ENCODE measurements at places on chromosomes 6 and 20.
A peak's percentile ranks its signal among the peaks of the same experiment; 100 is the strongest.

DNA sequence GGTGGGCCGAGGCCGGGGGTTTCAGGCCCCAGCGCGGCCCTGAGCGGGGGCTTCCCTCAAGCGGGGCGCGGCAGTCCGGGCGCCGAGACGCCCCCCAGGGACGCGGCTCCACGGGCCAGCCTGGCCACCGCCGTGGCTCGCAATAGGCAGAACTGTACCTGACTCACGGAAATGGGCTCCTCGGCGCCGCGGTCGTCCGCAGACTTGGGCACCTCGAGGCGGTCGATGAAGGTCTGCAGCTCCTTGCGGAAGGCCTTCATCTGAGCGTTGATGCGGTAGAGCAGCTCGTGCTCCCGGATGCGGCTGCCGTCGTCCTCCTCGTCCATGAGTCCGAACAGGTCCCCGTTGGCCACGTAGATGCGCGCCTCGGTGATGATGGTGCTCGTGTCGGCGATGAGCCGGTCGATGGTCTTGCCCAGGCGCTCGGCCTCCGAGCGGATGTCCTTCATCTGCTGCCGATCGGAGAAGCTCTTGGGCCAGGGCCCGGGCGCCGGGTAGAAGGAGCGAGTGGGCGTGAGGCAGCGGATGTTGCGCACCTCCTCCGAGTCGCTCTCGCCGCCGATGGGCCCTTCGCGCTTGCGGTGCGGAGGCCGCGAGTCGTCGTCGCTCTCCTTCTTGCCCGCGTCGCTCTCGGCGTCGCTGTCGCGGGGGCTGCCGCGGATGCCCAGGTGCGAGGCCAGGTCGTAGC lies 16.1 kb upstream of the KIAA0408 start:
- DNase-seq = no peak

DNA sequence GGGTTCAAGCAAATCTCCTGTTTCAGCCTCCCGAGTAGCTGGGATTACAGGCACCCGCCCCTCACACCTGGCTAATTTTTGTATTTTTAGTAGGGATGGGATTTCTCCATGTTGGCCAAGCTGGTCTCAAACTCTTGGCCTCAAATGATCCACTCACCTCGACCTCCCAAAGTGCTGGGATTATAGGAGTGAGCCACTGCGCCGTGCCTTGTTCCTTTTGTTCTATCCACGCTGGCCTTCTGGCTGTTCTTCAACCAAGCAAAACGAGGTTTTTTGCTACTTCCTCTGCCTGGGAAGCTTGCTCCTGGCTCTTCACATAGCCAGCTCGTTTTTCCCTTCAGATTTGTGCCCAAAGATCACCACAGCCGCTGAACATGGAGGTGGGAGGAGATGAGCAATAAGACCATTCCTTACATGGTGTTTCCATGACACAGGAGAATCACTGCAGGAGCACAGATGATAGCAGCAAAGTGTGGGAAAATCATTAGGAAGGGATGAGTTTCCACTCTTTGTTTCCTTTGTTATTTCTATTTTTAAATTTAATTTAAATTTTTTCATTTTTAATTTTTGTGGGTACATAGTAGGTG lies 201.0 kb upstream of the ZNF217 start:
- no peak for DNase-seq

DNA sequence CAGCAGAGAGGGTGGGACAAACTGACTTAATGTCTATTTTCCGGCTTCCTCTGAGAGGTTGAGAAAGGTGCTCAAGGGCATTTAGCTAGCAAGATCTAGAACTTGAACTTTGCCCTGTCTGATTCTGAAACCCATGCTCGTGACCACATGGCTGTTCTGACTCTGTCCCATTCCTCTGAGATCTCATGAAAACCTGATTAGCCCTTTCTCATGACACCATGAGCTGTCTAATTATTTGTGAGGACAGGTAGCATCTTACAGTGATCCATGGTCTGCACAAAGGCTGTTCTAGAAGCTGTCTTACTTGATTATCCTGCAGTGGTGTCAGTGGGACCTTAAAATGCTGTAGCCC lies 89.6 kb upstream of the TOX2 start:
- DNase-seq = no peak

GRCh38 chr20:7926767-7927166 lies 13.5 kb downstream of the HAO1 start:
- DNase-seq = peak; percentile 4

- DNase-seq = no peak
These were observed 87.0 kb downstream of the DACT2 start for GRCh38 chr6:168232528-168232927.

DNA sequence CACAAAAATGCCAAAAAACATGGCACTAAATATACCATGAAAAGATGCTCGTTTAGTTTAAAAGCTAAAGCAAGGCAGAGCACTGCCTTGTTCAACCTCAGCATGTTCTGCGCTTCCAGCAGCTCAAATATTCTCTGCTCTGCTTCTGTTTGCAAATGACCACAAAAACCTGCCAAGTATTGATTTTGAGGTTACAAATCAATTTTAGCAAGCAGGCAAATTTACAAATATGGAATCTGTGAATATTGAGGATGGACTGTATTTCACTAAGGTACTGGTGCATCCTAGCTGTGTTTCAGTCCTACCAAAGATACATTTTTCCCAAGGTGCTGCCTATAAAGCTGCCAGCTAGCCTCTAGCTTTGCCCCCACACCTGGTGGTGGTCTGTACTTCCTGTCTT lies 449.9 kb downstream of the PREX1 start:
- DNase-seq = no peak

GRCh38 chr6:35402136-35402855 lies 49.8 kb upstream of the FANCE start:
- peak; percentile 71 for DNase-seq

GRCh38 chr6:16305246-16305725 lies 66.9 kb downstream of the GMPR start:
- DNase-seq = no peak

GRCh38 chr20:23823111-23823510 lies 3.4 kb downstream of the CST2 start:
- no peak for DNase-seq

GRCh38 chr6:89398762-89399525 lies 13.1 kb downstream of the RRAGD start:
- DNase-seq = no peak

All from ACHN (cell line).